SK-N-DZ (cell line): ENCODE measurements at places on chromosomes 16 and 17.
A peak's percentile ranks its signal among the peaks of the same experiment; 100 is the strongest.

GRCh38 chr17:77163001-77163400 is 22.2 kb downstream of the SEC14L1 start:
- DNase-seq: no peak

DNA sequence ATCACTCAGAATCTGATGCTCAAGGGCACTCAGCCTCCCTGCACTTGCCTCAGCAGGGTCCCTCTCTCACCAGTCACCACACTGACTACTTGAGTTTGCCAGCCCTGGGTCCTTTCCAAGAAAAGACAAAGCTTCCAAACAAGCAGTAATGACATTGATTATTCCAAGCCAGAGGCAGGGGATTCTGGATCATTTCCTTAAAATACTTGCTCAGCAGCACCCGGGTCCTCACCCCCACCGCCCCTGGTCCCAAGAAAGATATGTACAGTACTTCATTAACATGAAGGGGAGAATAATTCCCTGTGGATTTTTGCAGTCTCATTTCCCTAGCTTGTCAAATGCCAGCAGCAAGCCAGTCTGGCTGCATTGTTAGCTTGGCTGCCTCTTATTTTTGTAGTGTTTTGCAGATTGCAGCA is 83.2 kb upstream of the GNAO1 start:
- no peak for DNase-seq

DNA sequence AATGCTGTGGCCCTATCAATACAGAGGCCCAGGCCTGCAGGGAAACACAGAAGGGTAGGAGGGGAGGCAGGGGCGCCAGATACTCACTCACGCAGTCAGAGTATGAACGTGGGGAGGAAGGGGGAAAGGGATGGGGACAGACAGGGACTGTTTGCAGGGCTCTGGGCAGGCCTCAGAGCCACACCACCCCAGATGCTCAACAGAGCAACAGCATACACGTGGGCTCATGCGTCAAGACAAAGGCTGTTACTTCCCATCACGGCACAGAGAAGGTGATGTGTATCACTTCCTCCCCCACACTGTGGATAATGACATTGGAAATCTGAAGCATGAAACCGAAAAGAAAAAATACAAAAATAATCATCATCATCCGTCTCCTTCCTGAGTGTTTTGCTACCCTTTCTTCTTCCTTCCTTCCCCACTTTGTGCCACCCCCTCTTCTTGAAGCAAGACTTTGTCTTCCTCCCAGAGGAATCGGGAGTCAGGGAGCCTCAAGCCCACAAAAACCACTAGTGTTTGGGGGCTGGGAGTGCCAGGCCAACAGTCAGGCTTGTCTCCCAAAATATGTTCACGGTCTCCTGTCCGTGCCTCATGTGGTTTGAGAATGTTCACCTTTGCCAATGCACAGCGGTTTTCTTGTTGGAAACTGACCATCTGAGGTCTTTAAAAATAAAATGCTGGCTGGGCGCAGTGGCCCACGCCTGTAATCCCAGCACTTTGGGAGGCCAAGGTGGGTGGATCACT is 20.1 kb downstream of the SLC39A11 start:
- no peak for DNase-seq

- no peak for DNase-seq
These were observed 19.8 kb upstream of the TANGO6 start for GRCh38 chr16:68823401-68824135.

- DNase-seq: no peak
These were observed 32.6 kb upstream of the ZFPM1 start for GRCh38 chr16:88420496-88420895.

GRCh38 chr16:14502256-14502875 is 127.7 kb downstream of the PARN start:
- DNase-seq: no peak

- no peak for DNase-seq
These were observed 957.6 kb upstream of the SOX9 start for GRCh38 chr17:71163121-71163812.

- DNase-seq: no peak
These were observed 23.1 kb downstream of the MRC2 start for GRCh38 chr17:62650587-62650986.

- no peak for DNase-seq
These were observed 9.1 kb downstream of the BANP start for GRCh38 chr16:87960296-87960695.

GRCh38 chr16:57720142-57720575 is 15.4 kb upstream of the KATNB1 start:
- DNase-seq: peak; percentile 60

GRCh38 chr17:9643611-9644010 is 1.7 kb upstream of the USP43 start:
- no peak for DNase-seq

- DNase-seq: no peak
These were observed 13.3 kb downstream of the LRRC75A start for GRCh38 chr17:16478649-16479048.

- no peak for DNase-seq
These were observed 12.8 kb upstream of the RSKR start for GRCh38 chr17:28626818-28627217.

DNA sequence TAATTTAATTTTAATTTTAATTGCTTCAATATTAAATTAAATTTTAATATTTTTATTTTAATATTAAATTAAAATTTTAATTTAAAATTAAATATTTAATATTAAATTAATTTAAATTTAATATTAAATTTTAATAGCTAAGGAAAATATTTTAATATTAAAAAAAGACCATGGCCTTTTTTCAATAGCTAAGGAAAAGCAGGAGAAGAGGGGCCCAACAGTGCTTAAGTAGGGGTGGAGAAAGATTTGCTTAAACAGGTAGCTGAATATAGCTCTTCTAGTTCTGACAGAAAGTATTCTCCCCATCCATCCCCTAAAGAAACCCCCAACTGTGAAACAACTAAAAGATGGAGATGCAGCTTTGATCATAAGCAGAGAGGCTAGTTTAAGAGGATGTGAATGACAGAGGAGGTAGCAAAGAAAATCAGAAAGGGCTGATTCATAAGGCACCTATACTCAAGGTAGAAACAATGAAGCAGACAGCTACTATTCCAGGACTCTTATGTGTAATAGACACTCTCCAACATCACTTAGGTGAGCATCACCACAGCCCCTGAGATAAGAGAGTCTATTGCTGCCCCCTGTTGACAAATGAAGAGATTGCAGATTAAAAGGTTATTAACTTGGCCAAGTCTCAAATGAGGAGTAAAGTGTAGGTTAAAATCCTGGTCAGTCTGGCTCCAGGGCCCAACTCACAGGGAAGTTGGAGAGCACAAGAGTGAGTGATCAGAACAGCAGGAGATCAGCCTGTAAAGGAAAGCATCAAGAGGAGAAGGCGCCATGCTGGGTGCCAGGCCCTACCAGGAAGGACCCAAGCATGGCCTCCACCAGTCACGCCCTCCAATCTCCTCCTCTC is 7.8 kb upstream of the RNASEK start:
- peak; percentile 80 for DNase-seq

GRCh38 chr17:60296177-60296576 is 95.8 kb downstream of the USP32 start:
- DNase-seq: no peak

- DNase-seq: no peak
These were observed 10.2 kb downstream of the MFSD6L start for GRCh38 chr17:8788998-8789397.

- DNase-seq: no peak
These were observed 7.7 kb downstream of the KNOP1 start for GRCh38 chr16:19710191-19710908.

- DNase-seq: no peak
These were observed 77.5 kb upstream of the DOC2B start for GRCh38 chr17:258906-259305.

- no peak for DNase-seq
These were observed 42.2 kb upstream of the GSE1 start for GRCh38 chr16:85570735-85571562.

DNA sequence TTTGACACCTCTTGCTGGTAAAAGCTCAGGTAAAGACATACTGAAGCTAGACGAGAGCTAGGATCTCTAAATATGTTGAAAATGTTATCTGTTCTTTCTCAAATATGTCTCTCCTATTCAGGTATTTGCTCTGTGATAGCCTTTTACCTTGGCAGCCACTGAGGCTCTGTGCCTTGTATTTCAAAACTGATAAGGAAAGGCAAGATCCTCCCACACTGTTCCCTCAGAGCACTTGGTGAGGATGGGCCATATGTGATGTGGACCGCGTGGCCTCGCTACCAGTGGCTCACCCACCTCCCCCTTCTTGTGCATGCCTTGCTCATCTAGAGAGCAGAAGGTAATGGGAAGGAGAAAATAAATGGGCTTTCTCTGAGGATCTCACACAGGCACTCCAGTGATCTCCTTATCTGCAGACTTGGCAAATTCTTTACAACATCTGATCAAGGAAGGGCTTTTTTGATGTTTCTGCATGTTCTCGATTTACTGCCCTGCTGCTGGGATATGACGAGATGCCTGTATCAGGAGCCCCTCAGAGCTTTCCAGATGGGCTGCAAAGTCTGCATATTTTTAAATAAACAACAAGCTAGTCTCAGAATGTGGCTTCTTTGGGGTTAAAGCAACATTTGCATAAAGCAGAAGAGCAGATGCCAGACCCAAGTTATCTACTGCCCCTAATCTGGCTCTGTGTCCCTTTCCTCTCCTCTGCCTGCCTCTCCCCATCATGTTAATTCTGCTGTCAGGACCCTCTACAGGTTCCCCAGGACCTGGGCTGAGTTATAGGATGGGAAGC is 16.9 kb downstream of the HOXB1 start:
- no peak for DNase-seq

DNA sequence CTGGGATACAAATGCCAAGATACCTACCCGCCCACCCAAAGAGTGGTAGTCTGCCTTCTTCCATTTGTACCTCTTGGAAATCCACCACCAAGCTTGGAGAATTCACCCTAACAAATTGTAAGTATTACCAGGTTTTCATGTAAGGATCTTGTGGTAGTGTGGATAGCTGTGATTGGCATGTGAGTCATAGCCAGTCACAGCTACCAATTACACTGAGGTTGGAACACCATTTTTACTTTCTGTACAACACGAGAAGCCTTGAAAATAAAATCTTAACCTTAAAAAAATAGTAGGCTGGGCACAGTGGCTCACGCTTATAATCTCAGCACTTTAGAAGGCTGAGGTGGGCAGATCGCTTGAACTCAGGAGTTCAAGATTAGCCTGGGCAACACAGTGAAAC is 18.5 kb upstream of the SLC35G3 start:
- no peak for DNase-seq

GRCh38 chr16:974611-975261 is 4.0 kb upstream of the LMF1 start:
- no peak for DNase-seq

- DNase-seq: no peak
These were observed 19.8 kb downstream of the NPTX1 start for GRCh38 chr17:80456465-80457235.

DNA sequence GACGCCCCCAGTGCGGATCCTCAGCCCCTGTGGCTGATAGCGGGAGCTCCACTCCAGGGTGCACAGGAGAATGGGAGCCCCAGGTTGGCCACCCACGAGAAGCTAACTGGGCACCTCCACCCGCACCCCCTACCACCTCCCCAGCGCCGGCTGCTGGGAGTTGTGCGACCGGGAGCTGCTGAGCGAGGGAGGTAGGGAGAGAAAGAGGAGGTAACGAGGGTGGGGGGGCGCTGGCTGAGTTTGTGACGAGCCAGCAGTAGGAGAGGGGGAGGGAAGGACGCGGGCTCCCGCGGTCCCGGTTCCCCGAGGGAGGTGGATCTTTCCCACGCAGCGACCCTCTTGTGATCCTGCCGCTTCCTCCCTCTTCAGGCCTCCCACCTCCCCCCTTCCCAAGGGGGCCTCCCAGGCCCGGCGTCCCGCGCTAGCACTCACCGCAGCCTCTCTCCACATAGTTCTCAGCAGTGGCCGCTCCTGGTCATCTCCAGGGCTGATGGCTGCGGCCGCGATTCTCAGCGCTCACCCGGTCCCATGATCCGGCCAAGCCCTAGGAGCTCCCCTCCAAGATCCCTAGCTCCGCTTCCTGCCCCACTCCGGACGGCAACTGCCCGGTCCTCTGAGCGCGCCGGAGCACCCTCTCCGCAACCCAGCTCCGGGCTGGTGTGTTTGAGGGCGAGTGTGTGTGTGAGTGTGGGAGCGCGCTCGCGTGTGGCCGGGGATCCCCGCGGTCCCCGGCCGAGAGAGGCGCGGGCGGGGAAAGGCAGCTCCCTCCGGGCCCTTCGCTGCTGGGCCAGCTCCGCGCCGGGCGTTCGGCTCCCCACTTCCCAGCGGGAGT is at the start of gene GRIN2A:
Gene GRIN2A, minus strand, starts transcription at position 207 of the 832 bp plus-strand sequence. CDS start 2,017 bp downstream, outside the sequence.
- no peak for DNase-seq

GRCh38 chr16:188674-189073 is 8.4 kb downstream of the HBQ1 start:
- no peak for DNase-seq

DNA sequence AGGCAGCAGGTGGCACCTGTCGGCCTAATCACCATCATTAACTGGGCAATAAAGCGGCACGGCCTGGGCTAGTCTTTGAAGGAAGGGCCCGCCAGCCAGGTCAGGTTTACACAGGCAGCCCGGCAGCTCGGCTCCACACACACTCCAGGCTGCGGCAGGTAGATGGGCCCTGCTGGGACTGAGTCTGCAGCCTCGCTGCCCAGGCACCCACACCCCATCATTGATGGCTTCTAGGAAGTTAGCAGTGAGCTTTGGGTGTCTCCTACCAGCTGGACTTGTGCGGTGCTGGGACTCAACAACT is 6.8 kb upstream of the FOXN1 start:
- no peak for DNase-seq

DNA sequence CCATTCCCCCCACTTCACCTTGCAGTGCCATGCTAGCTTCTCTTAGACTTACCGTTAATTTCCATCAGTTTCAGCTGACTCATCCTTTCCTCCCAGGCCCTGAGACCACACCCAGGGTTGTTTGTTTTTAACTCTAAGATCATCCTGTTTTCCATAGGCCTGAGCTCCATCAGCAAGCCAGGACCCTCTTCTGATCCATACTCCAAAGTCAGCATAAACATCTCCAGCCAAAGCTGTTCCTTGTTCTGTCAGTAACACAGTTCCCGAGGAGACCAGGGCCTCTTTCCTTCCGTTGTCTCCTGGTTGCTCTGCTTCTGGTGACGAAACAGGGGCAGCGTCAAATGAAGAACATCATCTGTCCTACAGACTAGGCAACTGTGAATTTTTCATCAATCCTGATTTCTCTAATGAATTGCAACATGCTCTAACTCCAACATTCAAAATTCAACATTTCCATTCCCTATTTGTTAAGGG is 83.8 kb upstream of the HNF1B start:
- DNase-seq: no peak

DNA sequence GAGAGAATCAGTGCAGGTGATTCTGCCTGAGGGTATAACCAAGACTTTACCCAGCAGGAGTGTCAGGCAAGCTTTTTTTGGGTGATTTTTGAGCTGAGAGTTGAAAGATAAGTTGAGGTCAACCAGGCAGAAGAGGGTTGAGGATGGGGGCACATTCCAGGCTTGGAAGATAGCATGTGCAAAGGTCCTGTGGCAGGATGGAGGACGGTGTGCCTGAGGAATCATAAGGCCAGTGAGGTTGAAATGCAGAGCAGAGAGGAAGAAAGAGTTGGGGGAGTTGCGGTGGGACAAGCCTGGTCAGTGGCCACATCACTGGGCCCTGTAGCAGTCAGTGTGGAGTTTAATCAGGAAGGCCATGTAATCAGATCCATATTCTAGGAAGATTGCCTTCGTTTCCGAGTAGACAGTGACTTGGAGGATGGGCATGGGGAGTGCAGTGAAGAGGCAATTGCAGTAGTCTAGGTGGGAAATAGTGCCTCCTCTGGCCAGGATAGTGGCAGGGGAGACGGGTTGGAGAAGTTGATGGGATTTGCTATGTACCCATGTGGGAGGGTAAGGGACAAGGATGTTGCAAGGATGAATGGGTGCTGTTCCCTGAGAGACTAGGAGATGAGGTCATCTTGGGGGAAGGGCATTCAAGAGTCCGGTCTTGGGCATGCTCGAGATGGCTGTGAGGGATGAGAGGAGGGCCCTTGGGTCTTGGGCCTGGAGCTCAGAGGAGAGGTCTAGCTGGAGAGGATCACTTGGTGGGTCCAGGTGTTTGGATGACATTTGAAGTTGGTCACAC is 3.9 kb downstream of the PLEKHG4 start:
- no peak for DNase-seq
